ENCODE measurements at places on chromosomes 5 and 9.

DNA sequence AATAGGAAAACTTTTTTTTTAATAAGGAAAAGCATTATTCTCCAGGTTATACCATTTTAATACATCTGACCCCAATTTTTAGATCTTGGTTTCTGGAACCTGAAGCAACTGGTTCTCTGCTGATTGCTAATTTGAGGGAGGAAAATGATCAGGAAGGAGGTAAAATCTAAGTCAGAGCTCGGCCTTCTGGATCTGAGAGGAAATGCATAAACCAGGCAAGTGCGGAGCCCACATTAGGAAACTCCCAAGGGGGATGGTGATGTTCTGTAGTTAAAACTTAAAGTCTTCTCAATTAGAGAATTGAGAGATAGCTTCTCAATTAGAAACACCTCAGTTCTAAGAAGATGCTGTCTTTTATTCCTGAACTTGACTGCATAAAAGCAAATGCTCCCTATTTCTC, 113.5 kb downstream of the TSSK1B start:
- DNase-seq, result no peak

- no peak for DNase-seq
Measured at GRCh38 chr5:95718203-95718602, 12.9 kb upstream of the RHOBTB3 start.

- DNase-seq, result no peak
Measured at GRCh38 chr5:140827704-140828361, at the start of gene PCDHA6. Gene PCDHA6 (plus strand): TSS chr5:140827960. CDS start chr5:140828092, 132 bp downstream.

- DNase-seq, result no peak
Measured at GRCh38 chr9:73951147-73951546, 546.0 kb upstream of the RORB start.

- no peak for DNase-seq
Measured at GRCh38 chr5:73673161-73673591, 47.2 kb downstream of the ARHGEF28 start.

DNA sequence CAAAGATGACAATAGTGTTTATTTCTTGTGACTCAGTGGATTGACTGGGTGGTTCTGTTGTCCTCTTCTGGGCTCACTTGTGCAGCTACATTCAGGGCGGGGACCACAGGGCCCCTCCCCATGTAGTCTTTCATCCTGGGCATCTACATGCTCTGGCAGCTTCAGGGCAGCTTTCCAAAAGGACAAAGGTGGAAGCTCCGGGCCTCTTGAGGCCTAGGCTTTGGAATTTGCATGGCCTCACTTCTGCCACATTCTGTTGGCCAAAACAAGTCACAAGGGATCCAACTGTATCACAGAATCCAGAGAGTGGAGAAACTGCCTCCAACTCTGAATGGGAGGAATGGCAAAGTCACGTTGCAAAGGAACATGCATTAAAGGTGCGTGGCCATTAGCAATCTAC, 64.3 kb downstream of the ARHGAP26 start:
- DNase-seq, result no peak

- DNase-seq, result no peak
Measured at GRCh38 chr9:26955222-26955903, 849 bp upstream of the IFT74 start.

GRCh38 chr5:36395260-36395659, 93.6 kb upstream of the RANBP3L start:
- no peak for DNase-seq

- DNase-seq, result no peak
Measured at GRCh38 chr5:37889612-37890317, 49.9 kb upstream of the GDNF start.

DNA sequence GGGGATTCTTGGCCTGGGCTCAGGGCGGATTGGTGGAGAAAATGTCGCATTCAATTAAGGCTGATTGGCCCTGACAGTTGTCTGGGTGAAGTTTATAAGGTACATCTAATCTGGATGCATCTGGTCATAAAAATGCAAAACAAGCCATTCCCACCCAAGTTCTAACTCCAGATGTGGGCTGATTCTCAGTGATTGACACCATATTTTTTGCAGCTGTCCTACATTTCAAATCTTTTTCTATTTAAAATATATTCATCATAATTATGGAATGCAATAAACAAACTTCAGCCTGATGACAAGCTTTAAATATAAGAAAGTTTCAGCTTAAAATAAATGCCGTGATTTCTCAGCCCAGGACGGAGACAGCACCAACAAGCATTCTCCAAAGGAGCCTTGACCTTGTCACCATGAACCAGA, 146.4 kb upstream of the SMIM23 start:
- DNase-seq, result no peak

- DNase-seq, result no peak
Measured at GRCh38 chr9:86575825-86576525, 221.8 kb upstream of the TUT7 start.

- DNase-seq, result no peak
Measured at GRCh38 chr5:109529520-109529919, 119.7 kb upstream of the PJA2 start.
